ENCODE measurements at places on chromosomes 4 and X.

GRCh38 chr4:108118505-108118904 is 50.2 kb downstream of the LEF1 start:
- DNase-seq, result no peak

- DNase-seq, result no peak
Observed at GRCh38 chr4:28435314-28435713, 1574.7 kb downstream of the STIM2 start.

DNA sequence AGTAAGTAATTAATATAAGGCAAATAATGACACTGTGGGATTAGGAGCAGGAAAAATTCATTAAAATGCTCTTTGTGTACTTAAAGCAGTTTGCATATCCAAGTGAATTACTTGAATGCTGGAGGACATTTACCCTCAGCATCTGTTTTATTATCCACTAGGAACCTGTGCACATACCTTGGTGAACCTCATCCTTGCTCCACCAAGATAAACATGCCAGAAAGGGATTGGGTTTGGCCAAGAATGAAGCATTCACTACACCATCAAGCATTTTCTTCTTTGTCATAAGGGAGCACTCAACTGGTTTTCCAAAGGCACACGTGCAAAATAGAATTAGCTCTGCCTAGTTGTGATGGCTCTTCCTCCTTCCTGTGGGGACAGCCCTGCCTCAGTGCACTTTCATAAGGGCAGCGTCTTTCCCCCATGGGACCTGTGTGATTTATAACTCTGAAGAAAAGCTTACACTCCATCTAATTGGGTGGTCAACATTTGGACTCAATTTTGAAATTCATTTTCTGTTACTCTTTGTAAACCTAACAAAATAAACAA is 291.7 kb downstream of the USP46 start:
- no peak for DNase-seq

DNA sequence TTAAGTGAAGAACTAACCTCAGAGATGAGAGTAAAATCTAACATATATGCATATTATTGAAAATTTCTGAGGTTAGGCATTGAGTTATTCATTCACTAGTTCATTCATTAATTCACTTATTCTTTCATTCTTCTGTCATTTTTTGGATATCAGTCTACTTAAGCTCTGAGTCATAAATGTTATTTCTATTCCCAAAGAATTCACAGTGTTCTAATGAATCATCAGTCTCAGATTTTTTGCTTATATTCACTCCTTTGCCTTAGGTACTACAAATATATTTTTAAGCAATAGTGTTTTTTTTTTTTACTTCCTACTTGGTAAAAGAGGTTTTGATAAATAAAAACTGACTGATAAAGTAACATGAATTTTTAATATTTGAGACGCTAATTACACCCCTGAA is 95.2 kb upstream of the DKK2 start:
- DNase-seq, result no peak

DNA sequence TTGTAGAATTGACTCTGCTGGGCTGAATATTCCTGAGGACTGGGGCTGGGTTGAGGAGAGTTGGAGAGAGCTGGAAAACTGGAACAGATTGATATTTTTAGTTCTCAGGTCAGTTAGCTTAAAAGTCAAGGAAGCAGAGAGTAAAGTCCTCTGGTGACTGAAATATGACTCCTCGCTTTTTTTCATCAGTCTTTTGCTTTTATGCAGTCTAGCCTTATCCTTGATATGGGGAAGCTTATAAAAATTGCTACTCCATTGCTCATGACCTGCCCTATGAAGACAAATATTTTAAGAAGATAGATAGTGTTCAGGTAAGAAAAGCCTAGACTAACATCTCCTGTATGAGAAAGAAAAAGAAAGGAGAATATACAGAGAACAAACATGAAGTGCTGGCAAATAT is 152.7 kb downstream of the C4orf33 start:
- DNase-seq, result no peak
